ENCODE measurements at places on chromosomes 11 and 22.

- H3K36me3 ChIP-seq, result no peaks in the 10 kb centered on the region
- H3K4me1 ChIP-seq, result no peaks in the 10 kb centered on the region
- no peaks in the 10 kb centered on the region for H3K27me3 ChIP-seq
- no peak for DNase-seq
Measured at GRCh38 chr22:49010070-49010863, 817.4 kb downstream of the BRD1 start.

DNA sequence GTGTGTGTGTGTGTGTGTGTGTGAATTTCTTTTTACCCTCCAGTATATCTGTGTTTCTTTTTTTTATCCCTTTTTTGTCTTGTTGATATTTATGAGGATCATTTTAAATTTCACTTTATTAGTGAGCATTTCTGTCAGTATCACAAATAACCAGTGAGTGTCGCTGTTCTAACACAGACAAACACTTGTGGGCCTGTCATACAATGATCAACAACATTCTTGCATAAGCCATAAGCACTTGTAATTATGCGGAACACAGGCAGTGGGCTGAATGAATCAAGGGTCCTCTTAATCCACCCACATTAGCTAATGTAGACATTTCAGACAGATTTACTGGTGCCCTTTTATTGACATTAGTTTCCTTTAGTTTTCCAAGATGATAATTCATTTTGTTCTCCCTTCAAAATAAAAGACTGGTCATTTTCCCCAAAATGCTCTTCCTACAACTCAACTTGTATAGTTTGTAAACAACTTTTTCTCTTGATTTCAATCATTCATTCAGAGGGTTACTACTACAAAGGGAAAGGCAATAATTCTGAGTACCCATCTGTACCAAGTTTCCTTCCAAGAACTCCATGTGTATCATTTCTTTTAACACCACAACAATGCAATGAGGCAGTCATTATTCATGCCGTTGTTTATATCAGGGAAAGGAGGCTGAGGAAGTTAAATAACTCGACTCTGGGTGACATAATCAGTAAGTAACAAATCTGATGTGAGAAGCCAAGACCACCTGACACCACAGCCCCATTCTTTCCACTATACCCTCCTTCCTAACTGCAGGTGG is 34.5 kb upstream of the ANO3 start:
- no peak overlapping the region for H3K4me3 ChIP-seq
- H3K27ac ChIP-seq, result no peak overlapping the region
- no peak for DNase-seq
- H3K36me3 ChIP-seq, result no peaks in the 10 kb centered on the region
- H3K4me1 ChIP-seq, result no peaks in the 10 kb centered on the region

- DNase-seq, result no peak
- peak overlapping the region; percentile 36 for H3K4me3 ChIP-seq
- H3K27me3 ChIP-seq, result peaks cover 88% of the 10 kb centered on the region
- H3K27ac ChIP-seq, result no peak overlapping the region
- no peaks in the 10 kb centered on the region for H3K36me3 ChIP-seq
- H3K4me1 ChIP-seq, result peaks cover 30% of the 10 kb centered on the region
Measured at GRCh38 chr11:14973621-14974514, 1.7 kb upstream of the CALCA start.

DNA sequence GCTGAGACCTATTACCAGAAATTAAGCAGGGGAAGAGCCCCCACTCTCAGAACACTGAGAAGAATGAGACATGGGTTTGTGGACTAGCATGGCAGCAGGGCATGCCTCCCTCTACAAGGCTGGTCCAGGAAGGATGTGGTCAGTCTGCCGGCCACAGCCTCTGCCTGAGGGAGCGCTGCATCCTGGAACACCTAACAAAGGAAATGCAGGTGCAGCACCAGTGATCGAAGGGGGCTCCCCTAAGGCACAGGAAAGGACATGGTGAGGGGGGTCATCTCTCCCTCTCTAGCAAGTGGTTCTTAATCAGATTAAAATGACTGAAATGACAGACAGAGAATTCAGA is 40.6 kb upstream of the ARL14EP start:
- peak; percentile 15 for DNase-seq
- no peaks in the 10 kb centered on the region for H3K36me3 ChIP-seq
- no peak overlapping the region for H3K4me3 ChIP-seq
- no peaks in the 10 kb centered on the region for H3K4me1 ChIP-seq

DNA sequence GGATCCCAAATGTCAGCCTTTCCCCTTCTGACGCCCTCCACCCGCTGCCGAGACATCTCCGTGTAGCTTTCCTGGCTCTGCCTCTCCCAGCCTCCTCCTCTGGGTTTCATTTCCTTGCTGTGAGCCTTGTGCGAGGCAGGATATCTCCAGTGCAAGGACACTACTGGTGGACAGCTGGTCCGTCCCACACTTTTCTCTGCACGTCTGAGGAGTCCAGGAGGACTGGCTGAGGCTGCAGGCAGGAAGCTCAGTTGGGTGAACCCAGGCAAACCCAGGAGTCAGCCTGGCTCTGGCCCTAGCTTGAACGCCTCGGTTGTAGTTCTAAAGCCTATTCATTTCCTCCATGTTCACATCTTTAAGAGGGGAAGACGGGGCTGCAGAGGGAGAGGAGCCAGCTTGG is 145.5 kb downstream of the ST3GAL4 start:
- no peak overlapping the region for H3K27ac ChIP-seq
- no peak overlapping the region for H3K4me3 ChIP-seq
- no peak for DNase-seq
- H3K36me3 ChIP-seq, result no peaks in the 10 kb centered on the region

GRCh38 chr11:16790486-16791190 is 52.2 kb downstream of the C11orf58 start:
- H3K36me3 ChIP-seq, result peaks cover 55% of the 10 kb centered on the region
- H3K27me3 ChIP-seq, result no peaks in the 10 kb centered on the region
- no peak overlapping the region for H3K4me3 ChIP-seq
- peaks cover 61% of the 10 kb centered on the region for H3K4me1 ChIP-seq

GRCh38 chr11:95121698-95122097 is 32.1 kb downstream of the ENDOD1 start:
- no peaks in the 10 kb centered on the region for H3K36me3 ChIP-seq
- no peak overlapping the region for H3K4me3 ChIP-seq
- no peak overlapping the region for H3K27ac ChIP-seq
- H3K27me3 ChIP-seq, result no peaks in the 10 kb centered on the region
- H3K4me1 ChIP-seq, result no peaks in the 10 kb centered on the region
- DNase-seq, result no peak

- H3K27ac ChIP-seq, result no peak overlapping the region
- no peaks in the 10 kb centered on the region for H3K27me3 ChIP-seq
- no peak for DNase-seq
- peaks cover 15% of the 10 kb centered on the region for H3K4me1 ChIP-seq
Measured at GRCh38 chr11:43734256-43734655, 53.7 kb downstream of the HSD17B12 start.

GRCh38 chr11:33703234-33703633 is 2.6 kb upstream of the C11orf91 start:
- peaks cover 30% of the 10 kb centered on the region for H3K4me1 ChIP-seq
- DNase-seq, result no peak
- H3K27me3 ChIP-seq, result no peaks in the 10 kb centered on the region
- H3K4me3 ChIP-seq, result no peak overlapping the region

- no peak overlapping the region for H3K27ac ChIP-seq
- no peaks in the 10 kb centered on the region for H3K36me3 ChIP-seq
- H3K4me3 ChIP-seq, result no peak overlapping the region
Measured at GRCh38 chr11:110331626-110332025, 35.2 kb upstream of the RDX start.

DNA sequence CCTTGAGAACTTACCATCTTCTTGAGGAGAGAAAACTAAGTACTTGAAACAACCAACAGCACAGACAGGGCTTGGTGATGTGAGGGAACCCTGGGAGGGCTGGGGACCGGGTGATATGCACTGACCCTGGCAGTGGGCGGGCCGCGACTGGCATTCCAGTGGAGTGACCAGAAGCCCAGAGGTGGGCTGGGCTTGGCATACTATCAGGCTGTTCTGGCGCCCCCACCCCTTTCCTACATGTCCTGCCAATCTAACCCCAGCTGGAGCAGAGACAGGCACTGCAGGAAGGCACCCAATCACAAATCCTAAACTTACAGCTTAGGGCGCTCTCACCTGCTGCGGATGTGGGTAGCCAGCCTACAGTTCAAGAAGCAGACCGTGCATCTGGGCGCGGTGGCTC is 54.0 kb upstream of the GCAT start:
- no peak overlapping the region for H3K4me3 ChIP-seq
- H3K4me1 ChIP-seq, result peaks cover 60% of the 10 kb centered on the region
- H3K27ac ChIP-seq, result peak overlapping the region; percentile 84
- peaks cover 40% of the 10 kb centered on the region for H3K36me3 ChIP-seq

GRCh38 chr11:30346068-30346688 is 23.3 kb downstream of the ARL14EP start:
- no peaks in the 10 kb centered on the region for H3K4me1 ChIP-seq
- no peak overlapping the region for H3K4me3 ChIP-seq
- H3K27me3 ChIP-seq, result no peaks in the 10 kb centered on the region
- H3K27ac ChIP-seq, result no peak overlapping the region
- no peaks in the 10 kb centered on the region for H3K36me3 ChIP-seq

GRCh38 chr22:37196539-37197450 is 8.7 kb upstream of the C1QTNF6 start:
- H3K27ac ChIP-seq, result peak overlapping the region; percentile 38
- no peaks in the 10 kb centered on the region for H3K36me3 ChIP-seq
- H3K27me3 ChIP-seq, result no peaks in the 10 kb centered on the region
- peaks cover 45% of the 10 kb centered on the region for H3K4me1 ChIP-seq
- H3K4me3 ChIP-seq, result no peak overlapping the region
- DNase-seq, result peak; percentile 91

GRCh38 chr11:44008088-44008501 is 39.7 kb upstream of the ACCSL start:
- H3K36me3 ChIP-seq, result no peaks in the 10 kb centered on the region
- no peaks in the 10 kb centered on the region for H3K27me3 ChIP-seq
- no peak overlapping the region for H3K4me3 ChIP-seq
- H3K4me1 ChIP-seq, result peaks cover 5% of the 10 kb centered on the region

DNA sequence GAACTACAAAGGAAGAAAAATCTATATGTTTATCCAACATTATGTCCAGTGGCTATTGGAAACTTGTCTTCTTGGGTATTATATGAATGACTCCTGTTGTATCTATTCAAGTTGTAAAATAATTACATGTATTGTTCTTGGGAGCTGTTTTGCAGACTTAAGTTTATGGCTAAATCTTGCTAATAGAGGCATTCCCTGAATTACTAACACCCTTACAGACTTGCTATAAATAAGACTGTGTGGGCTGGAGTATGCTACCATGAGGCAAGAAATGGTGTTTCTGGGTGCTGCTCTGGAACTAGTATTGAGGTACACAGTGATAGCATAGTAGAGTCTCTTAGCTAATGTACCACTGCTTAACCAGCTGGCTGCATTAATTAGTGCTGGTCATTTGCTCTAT is 155.1 kb downstream of the HIPK3 start:
- peaks cover 47% of the 10 kb centered on the region for H3K27me3 ChIP-seq
- peak; percentile 17 for DNase-seq
- no peak overlapping the region for H3K27ac ChIP-seq
- H3K36me3 ChIP-seq, result no peaks in the 10 kb centered on the region
- no peaks in the 10 kb centered on the region for H3K4me1 ChIP-seq
- H3K4me3 ChIP-seq, result no peak overlapping the region

- no peak overlapping the region for H3K4me3 ChIP-seq
- H3K27ac ChIP-seq, result no peak overlapping the region
- no peak for DNase-seq
- H3K4me1 ChIP-seq, result no peaks in the 10 kb centered on the region
- H3K36me3 ChIP-seq, result no peaks in the 10 kb centered on the region
- peaks cover 8% of the 10 kb centered on the region for H3K27me3 ChIP-seq
Measured at GRCh38 chr11:45702511-45702910, 37.1 kb upstream of the CHST1 start.

DNA sequence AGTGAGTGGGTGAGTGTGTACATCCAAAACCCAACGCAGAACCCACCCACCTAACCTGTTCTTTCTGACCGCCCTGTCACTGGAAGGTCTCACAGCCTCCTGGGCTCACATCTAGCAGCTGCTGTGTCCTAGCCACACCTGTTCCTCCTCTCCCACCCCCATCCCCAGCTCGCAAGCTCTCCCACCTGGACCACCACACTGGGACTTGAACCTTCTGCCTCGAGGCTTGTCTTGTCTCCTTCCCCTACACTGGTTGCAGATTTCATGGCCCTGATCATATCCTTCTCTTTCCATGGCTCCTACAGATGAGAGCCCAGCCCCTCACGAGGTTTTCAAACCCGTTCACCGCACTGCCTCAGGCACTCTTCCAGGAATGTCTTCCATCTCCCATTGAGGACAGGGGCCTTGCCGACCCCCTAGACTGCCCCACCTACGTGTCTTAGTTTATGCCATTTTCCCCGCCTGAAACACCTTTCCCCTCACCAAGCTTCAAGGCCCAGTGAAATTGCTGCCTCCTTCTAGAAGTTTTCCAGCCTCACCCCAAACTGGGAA is 6.7 kb downstream of the IFITM10 start:
- H3K36me3 ChIP-seq, result no peaks in the 10 kb centered on the region
- no peak overlapping the region for H3K27ac ChIP-seq
- peaks cover 49% of the 10 kb centered on the region for H3K27me3 ChIP-seq
- no peak for DNase-seq
- H3K4me1 ChIP-seq, result peaks cover 8% of the 10 kb centered on the region

GRCh38 chr11:40354121-40354520 is 1105.3 kb downstream of the LRRC4C start:
- no peaks in the 10 kb centered on the region for H3K4me1 ChIP-seq
- no peaks in the 10 kb centered on the region for H3K27me3 ChIP-seq
- no peaks in the 10 kb centered on the region for H3K36me3 ChIP-seq
- no peak overlapping the region for H3K27ac ChIP-seq
- no peak overlapping the region for H3K4me3 ChIP-seq

- H3K4me3 ChIP-seq, result no peak overlapping the region
- no peaks in the 10 kb centered on the region for H3K36me3 ChIP-seq
- H3K4me1 ChIP-seq, result no peaks in the 10 kb centered on the region
- H3K27me3 ChIP-seq, result peaks cover 26% of the 10 kb centered on the region
Measured at GRCh38 chr22:49423125-49423650, 404.5 kb downstream of the BRD1 start.

- H3K4me3 ChIP-seq, result peak overlapping the region; percentile 92
- peaks cover 3% of the 10 kb centered on the region for H3K36me3 ChIP-seq
- peak overlapping the region; percentile 77 for H3K27ac ChIP-seq
- H3K4me1 ChIP-seq, result peaks cover 56% of the 10 kb centered on the region
- no peaks in the 10 kb centered on the region for H3K27me3 ChIP-seq
- no peak for DNase-seq
Measured at GRCh38 chr22:40819599-40820140, 524 bp upstream of the SLC25A17 start.

- peaks cover 65% of the 10 kb centered on the region for H3K4me1 ChIP-seq
- H3K27me3 ChIP-seq, result no peaks in the 10 kb centered on the region
- no peak overlapping the region for H3K4me3 ChIP-seq
- no peak for DNase-seq
- no peaks in the 10 kb centered on the region for H3K36me3 ChIP-seq
Measured at GRCh38 chr22:28922540-28923244, 39.3 kb downstream of the ZNRF3 start.

GRCh38 chr11:47917599-47918369 is 62.6 kb upstream of the PTPRJ start:
- H3K4me1 ChIP-seq, result peaks cover 16% of the 10 kb centered on the region
- DNase-seq, result peak; percentile 52
- H3K27me3 ChIP-seq, result no peaks in the 10 kb centered on the region
- H3K4me3 ChIP-seq, result no peak overlapping the region
- no peaks in the 10 kb centered on the region for H3K36me3 ChIP-seq
- H3K27ac ChIP-seq, result peak overlapping the region; percentile 82

GRCh38 chr11:75328426-75329277 is 22.8 kb downstream of the ARRB1 start:
- peak; percentile 93 for DNase-seq
- H3K36me3 ChIP-seq, result peaks cover 8% of the 10 kb centered on the region
- H3K4me1 ChIP-seq, result peaks cover 85% of the 10 kb centered on the region
- H3K27me3 ChIP-seq, result no peaks in the 10 kb centered on the region
- no peak overlapping the region for H3K4me3 ChIP-seq
- peak overlapping the region; percentile 97 for H3K27ac ChIP-seq

- H3K27ac ChIP-seq, result no peak overlapping the region
- no peaks in the 10 kb centered on the region for H3K4me1 ChIP-seq
- no peak overlapping the region for H3K4me3 ChIP-seq
- H3K27me3 ChIP-seq, result peaks cover 32% of the 10 kb centered on the region
Measured at GRCh38 chr22:25729016-25729995, 12.7 kb upstream of the MYO18B start.

All from stomach (tissue), 19 donors.